ENCODE measurements at places on chromosomes 7 and 10.

DNA sequence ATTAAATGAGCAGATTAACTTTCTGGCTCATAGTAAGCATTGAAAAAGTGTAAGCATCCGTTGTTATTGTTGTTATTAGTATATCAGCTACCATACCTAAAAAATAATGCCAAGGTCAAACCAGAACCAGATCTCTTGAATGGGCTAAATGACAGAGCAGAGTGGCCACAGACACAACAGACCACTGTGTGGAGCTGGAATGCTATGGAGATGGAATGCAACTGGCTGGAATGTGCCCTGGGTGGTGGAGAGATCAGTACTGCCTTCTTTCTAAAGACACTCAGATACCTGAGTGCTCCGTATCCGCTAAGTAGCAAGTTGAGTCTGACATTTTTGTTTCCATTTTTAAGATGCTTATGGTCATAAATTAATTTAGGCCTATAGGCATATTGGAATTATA lies 20.5 kb upstream of the DNAJB12 start:
- DNase-seq = no peak

GRCh38 chr7:40165216-40165615 lies 30.4 kb downstream of the SUGCT start:
- no peak for DNase-seq

GRCh38 chr10:77504873-77505257 lies 132.7 kb downstream of the KCNMA1 start:
- DNase-seq = no peak

DNA sequence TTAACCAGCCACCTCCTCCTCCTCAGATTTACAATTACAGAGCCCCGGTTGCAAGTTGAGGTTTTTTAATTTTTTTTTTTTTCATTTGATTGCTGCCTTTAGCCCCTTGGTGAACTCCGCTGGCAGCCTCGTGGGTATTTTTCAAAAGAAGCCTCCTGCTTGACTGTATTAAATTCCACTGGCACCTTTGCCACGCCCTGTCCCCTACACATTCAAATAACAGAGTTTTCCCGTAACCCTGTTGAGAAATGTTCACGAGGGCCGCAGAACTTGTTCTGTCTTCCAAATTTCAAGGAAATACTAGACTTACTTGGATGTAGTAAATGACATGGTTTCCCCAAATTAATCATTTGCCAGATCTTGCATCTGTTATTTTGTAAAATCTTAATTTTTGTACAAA lies 167.0 kb downstream of the ARID5B start:
- DNase-seq = no peak

- no peak for DNase-seq
Measured at GRCh38 chr10:69480068-69480412, 28.8 kb downstream of the TSPAN15 start.

- DNase-seq = no peak
Measured at GRCh38 chr7:101975046-101975445, 157.6 kb downstream of the CUX1 start.

GRCh38 chr10:96411716-96412320 lies 53.0 kb upstream of the OPALIN start:
- DNase-seq = no peak

Data from T-helper 22 cell (primary cell).